ENCODE measurements at places on chromosomes 1 and 21.

GRCh38 chr1:233673947-233674431, 60.1 kb downstream of the KCNK1 start:
- DNase-seq = no peak

DNA sequence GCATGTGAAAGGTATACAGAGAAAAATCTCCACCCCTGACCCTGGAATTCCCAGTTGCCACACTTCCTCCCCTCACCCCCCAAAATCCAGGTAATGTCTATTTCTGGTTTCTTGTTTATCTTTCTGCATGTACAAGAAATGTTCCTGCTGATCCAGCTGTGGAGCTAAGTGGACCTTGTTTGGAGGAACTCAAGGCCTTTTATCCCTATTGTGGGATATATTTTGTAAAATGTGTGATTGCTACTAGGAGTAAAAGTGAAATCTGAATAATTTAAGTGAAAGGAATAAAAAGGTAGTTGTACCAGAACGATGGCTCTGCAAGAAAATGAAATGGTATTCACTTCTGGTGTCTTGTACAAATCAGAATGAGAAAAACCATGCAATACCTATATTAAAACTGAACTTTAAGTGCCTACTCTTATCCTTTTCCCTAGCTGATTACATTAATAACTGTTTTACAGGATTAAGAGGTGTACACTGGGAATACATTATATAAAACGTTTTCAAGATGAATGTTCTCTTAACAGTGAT, 3.0 kb downstream of the SPEN start:
- DNase-seq = no peak

- peak; percentile 42 for DNase-seq
Measured at GRCh38 chr1:15345705-15346345, 63.9 kb upstream of the EFHD2 start.

GRCh38 chr1:235244974-235245592, 82.9 kb downstream of the ARID4B start:
- DNase-seq = no peak

- DNase-seq = no peak
Measured at GRCh38 chr1:46494910-46495309, 5.3 kb downstream of the DMBX1 start.

DNA sequence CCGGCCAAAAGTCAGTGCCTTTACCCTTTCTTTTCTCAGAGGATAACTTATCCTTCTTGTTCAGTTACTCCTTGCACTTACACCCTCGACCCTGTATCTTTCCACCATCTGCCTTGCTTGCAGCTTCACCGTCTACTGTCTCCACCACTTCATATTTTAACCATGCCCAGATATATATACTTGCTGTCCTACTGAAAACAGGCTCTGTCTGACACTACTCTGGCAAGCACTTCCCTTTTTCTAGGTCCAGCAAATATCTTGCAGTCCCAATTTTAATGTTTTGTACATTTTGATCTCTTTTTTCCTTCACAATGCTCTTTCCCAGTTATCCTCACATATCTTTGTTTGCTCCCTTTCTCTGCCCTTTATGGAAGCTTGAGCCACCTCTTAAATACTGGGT, 308.6 kb downstream of the TPR start:
- DNase-seq = no peak

- DNase-seq = no peak
Measured at GRCh38 chr1:167148421-167148820, 54.5 kb downstream of the STYXL2 start.

GRCh38 chr1:160076295-160076694, 5.0 kb upstream of the KCNJ9 start:
- no peak for DNase-seq

- no peak for DNase-seq
Measured at GRCh38 chr1:116415200-116415698, 42.2 kb downstream of the ATP1A1 start.

DNA sequence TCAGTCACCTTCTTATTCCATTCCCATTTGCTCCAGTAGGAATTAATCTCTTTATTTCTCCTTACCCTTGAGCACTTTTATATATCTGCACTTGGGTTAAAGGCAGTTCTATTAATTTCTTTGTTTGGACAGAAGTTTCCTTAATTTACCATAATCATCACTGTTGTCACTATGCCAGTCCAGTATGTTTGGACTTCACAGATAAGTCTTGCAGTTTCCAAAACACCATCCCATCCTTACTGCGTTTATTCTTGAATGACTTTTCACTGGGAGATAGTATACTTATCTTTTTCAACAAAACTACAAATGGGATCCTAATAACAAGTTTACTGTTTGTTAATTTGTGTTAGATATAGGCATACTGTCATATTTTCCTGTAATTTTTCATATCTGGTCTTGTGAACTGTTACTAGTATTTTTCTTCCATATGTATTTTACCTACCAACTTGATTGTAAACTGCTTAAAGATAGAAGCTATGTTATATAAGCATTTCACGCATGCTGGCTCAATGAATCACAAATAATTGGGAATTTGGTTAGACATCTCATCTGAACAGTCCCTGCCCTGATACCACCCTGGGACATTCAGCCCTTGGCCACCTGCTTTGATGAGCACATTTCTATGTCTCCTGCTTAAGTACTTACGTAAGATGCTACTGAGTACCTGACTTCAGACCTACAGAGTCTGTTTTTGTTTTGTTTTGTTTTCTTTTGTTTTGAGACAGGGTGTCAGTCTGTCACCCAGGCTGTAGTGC, 78.2 kb downstream of the OLFML2B start:
- DNase-seq = no peak

DNA sequence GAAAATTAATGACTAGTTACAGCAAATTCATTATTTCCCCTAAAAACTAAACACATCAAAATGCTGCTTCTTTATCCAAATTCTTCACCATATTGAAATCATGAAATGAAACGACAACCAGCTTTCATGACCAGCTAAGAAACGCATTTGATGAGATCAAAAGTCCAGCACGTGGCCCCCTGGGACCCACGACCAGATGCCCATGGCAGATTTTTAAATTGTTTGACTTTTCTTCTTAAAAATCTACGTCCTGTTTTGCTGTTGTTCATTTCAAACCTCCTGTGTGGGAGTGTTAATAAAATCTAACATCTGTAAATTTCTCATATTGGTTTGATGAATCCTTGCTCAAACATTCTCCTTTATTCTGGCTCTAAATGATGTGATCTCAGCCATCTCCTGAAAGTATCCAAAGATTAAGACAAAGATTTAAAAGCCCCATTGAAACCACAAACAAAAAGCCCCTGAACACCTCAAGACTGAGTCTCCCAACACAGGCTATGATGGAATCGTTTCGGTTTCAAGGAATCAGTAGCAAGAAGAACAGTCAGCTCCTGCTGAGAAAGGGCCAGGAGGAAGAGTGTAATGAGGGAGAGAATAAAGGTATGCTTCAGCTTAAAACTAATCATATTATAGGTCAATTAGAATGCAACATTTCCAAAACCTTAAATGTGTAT, 523.6 kb downstream of the SMYD3 start:
- DNase-seq = no peak

DNA sequence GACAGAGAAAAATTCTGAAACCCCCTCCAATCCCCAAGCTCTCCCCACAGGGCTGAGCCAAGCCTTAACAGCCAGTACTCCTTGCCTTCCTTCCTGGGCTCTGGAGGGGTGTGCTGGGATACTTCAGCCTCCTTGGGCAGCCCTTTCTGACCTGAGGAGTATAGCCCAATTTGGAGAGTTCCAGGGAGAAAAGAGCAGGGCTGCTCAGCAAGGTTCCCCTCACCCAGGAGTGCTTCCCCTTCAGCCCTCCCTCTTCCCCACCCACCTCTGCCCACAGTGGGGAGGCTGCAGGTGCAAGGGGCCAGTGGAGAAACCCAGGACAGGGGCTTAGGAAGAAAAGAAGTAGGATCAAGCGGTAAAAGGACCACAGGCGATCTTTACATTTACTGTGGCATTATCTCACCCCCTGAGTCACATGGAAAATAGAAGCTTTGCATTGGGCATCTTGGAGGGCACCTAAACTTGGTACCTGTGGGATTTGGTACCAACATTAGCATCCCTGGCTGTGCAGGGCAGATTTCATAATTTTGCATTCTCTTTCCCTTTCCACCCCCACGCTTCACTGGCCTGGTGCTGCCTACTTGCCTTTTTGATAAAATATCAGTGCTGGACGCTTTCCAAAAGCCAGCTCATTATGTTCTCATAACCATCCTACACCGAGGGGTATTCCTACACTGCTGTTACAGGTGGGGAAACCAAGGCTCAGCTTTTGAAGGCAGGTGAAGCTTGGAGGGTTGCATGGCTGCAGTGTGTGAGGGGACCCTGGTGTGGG, 2.8 kb upstream of the ADORA1 start:
- no peak for DNase-seq
